Suprapubic skin (tissue), 4 donors: ENCODE measurements at places on chromosomes 7 and 10. TPM values are rescaled to one million over a fixed set of nuclear protein-coding genes. Genes with fewer than 3 reads are reported as not detected.

Gene GJD4
- 1.2 TPM for total RNA-seq

Gene AZGP1
- total RNA-seq = 1,010 TPM

Gene SPDYE2
- total RNA-seq = not detected

Gene RBP3
- total RNA-seq = not detected

Gene GRM3
- not detected for total RNA-seq

Gene ELN
- total RNA-seq = 28.2 TPM

Gene YKT6
- 45.1 TPM for total RNA-seq
